ENCODE measurements at places on chromosomes 16 and 17.

GRCh38 chr16:1003391-1004347, 22.1 kb downstream of the SOX8 start:
- no peak for DNase-seq

- no peak for DNase-seq
Observed at GRCh38 chr17:49101054-49101534, 31.5 kb upstream of the B4GALNT2 start.

DNA sequence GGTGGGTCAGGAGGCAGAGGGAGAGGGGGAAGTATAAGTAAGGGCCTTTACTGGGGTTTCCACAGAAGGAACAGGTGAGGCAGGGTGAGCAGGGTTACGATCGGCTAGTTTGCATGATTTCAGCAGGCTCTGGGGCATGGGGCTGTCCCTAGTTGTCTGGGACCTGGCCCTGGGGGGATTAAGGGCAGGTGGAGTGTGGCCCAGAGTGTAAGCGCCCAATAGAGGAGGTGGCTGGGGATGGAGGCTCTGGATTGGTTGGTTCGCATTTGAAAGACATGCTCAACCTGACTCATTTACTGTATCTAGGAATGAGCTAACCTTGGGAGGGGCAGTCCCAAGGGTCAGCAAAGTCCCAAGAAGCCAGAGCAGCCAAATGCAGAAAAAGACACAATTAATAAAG, 230.3 kb downstream of the MAP2K4 start:
- no peak for DNase-seq

GRCh38 chr17:72538901-72539352, 418.1 kb downstream of the SOX9 start:
- no peak for DNase-seq

- no peak for DNase-seq
Observed at GRCh38 chr16:84247844-84248243, 8.0 kb upstream of the KCNG4 start.

- no peak for DNase-seq
Observed at GRCh38 chr16:55377840-55378239, 53.8 kb downstream of the IRX6 start.

GRCh38 chr17:28792877-28793661, 49.3 kb downstream of the TRAF4 start:
- no peak for DNase-seq

DNA sequence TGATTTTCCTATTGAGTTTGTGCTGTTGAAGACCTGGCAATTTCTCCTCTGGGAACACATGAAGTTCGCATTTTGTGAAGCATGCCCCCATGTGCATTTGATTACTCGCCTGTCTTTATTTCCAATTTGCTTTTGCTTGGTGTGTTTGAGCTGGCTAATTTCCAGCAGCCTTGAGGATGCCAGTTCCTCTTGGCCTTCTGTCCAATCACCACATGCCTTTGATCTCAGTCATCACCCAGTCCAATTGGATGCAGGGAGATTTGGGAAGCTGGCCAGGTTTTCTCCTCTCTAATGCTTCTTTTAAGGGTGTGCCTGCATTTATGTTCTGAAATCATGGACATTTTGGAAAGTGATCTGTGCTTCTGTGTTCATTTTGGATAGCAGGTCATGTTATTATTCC, 3.8 kb upstream of the TMEM100 start:
- no peak for DNase-seq

DNA sequence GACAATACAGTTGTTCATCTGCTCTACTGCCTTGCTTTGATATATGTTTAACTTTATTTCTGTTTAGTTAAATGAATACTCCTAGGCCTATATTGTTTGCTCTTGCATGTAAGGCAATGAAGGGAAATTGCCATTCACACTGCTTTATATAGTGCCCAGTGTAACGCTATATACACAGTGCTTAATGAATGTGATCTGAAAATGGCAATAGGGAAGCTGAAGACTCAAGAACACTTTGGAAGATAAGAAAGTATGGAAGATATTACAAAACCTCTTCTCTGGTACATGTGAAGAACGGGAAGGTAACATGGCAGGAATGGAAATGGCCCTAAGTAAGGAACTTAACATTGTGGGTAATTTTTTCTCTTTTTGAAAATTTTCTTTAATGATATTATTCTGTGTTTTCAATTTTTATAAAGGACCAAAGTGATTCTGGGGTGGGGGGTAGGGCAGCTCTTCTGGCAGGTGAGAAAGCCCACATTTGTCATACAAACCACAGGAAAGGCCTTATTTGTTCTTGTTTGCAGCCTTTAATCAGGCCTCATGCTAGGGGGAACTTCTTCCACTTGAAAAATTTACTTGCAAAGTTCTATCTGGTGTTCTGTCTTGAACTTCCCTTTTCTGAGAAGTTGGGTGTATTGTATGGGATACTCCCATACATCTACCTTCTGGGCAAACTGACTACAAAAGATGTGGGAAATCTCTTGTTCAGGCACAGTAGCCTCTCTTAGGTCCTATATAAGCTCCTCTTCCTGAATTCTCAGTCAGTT, 100.8 kb upstream of the CORO6 start:
- no peak for DNase-seq

DNA sequence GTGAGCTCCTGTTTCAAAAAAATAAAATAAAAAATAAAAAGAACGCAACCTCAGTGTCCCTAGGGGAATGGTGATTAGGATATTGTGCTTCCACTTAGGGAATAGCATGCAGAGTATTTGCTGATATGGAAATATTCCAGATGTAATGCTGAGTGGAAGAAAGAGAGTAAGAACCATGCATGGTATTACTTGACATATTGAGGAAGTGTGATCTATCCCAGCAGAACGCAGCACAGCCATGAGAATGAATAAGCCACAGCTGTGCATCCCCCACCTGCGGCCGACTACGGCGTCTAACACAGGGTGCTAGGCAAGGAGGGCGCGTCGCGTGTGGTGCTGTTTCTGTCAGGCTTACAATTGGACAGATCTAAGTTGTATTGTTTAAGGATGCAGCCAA, 49.5 kb downstream of the FOXK2 start:
- no peak for DNase-seq

- DNase-seq: no peak
Observed at GRCh38 chr16:27027971-27028370, 38.8 kb upstream of the C16orf82 start.

DNA sequence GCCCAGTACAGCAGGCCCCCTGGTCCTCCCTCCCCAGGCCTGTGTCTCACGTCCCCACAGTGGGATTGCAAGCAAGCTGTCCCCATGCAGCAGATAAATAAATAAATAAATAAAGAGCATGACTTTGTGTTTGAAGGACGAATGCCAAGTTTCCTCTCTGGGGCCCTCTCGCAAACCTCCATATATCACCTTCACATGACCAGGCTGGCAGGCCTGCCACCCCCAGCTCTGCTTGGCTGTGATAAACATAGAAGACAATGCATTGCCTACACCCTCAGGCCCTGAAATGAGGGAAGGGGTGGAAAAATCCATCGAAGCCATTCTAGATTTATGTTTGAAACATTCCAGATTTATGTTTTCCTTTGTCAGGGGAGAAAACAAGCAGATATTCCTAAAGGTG, 107.3 kb downstream of the CCT6B start:
- DNase-seq: no peak

DNA sequence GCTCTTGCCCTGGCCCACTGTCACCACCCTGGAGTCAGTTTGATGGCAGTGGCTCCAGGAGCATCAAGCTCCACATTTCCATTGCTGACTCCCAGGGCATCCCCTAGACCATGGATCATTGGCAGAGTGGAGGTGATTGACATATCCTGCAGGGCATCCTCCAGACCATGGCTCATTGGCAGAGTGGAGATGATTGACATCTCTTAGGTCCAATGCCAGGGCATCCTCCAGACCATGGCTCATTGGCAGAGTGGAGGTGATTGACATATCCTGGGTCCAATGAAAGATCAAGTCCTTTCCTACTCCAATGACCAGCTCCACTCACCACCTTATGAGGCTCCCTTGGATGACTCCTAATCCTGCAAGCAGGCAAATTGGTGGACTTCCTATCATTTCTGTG, 174.3 kb upstream of the NLRP1 start:
- DNase-seq: no peak

- DNase-seq: no peak
Observed at GRCh38 chr17:38667099-38667786, 7.5 kb downstream of the EPOP start.

DNA sequence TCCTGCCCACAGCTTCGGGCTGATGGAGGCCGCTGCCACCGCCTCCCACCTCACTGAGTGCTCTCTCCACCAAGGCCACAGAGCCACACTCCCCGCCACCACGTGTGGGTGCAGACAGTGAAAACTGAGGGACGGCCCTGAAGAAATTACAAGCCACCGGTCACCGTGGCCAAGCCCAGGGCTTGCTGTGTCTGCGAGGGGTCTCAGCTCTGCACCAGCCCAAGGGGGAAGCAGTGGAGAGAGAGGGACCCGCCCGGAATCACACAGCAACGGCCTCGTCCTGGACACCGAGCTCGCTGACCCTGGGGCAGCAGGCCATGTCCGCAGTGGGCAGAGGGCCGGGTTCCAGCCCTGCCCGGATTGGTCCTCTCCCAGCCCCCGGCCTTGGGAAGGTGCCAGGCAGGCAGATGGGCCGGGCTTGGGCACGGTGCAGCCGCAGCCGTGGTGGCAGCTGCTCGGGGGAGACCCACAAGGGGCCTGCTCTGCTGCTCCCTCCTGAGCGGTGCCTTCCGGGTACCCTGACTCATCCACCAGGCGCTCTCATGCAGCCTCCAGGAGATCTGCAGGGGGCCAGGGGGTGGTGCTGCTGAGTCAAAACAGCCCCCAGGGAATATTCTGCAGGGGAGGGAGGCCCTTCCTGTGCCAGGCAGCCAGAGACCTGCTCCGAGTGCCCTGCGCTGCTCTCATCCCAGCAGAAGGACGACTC, 52.0 kb downstream of the CBFA2T3 start:
- no peak for DNase-seq

Measured in cortex of kidney (tissue), 1 donor.